Stimulated activated CD8-positive, alpha-beta memory T cell treated with anti-CD3 and anti-CD28 coated beads, Interleukin-7, amount 100 ng/mL, for 4 hours (primary cell): ENCODE measurements at places on chromosomes 3 and 15.

- no peak for DNase-seq
Observed at GRCh38 chr3:42216302-42216701, 49.7 kb downstream of the CCK start.

DNA sequence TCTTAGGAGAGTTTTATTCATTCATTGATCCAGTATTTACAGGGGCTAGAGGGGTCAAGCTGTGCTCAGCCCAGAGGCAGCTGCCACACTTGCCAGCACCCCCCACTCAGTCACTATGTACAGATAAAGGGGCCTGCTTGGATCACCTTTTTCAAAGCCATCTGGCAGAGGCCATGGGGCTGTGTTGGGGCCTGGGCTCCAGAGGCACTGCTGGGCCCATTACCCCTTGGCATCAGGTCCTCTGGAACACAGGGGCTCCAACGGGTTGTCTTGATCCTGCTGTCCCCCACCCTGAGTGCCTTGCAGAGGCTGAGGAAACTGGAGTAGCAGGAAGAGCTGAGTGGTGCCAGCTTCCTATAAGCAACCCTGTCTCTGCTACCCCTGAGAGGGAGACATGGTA is 43.9 kb downstream of the SEMA3G start:
- no peak for DNase-seq

GRCh38 chr3:192844836-192845525 is 72.7 kb downstream of the MB21D2 start:
- DNase-seq: no peak

DNA sequence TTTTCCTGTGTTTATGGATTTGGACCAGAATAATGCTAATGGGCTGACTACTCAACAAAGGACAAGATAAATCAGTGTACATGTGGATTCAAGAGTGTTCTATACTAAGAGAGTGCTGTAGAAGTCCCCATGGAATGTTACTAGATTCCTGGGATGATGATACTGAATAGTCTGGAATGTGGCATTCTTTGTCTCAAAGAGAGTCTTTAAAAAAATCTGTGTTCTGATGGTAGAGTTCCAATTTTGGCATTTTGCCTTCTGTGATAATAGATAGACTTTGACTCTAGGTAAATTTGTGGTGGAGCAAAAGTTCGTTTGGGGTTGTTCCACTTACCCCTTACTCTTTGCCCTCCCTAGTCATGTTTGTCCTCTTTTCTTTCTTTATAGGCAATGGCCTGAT is 43.7 kb downstream of the NMD3 start:
- no peak for DNase-seq

DNA sequence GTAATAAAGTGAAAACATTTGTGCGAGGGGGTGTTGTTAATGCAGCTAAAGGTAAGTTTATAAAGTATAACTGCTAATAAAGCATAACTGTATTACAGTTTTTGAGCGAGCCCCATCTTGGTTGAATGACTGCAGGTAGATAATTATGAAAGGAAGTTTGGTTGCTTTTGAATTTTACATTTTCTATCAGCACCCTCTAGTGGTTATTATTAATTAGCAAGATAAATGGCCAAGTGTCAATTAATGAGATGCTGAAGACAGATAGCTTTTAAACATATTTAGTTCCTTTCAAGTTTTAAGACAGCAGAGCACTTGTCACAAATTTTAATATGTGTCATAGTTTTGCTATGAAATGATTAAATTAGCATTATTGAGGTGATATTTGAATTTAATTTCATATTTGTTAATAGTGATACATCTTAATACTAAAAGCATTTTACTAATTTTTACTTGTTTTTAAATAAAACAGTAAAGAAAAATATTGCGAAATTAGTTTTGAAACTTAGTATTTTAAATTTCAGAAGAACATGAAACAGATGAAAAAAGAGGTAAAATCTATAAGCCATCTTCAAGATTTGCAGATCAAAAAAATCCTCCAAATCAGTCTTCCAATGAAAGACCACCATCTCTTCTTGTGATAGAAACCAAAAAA is 15.1 kb downstream of the U2SURP start:
- no peak for DNase-seq

DNA sequence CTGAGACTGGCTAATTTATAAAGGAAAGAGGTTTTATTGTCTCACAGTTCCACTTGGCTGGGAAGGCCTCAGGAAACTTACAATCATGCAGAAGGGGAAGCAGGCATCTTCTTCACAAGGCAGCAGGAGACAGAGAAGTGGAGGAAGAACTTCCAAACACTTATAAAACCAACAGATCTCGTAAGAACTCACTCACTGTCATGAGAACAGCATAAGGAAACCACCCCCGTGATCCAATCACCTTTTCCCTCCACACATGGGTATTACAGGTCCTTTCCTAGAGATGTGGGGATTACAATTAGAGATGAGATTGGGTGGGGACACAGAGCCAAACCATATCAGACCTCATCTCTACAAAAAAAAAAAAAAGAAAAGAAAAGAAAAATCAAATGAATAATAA is 25.7 kb downstream of the CGGBP1 start:
- DNase-seq: no peak

- DNase-seq: no peak
Observed at GRCh38 chr3:110938629-110939028, 133.0 kb upstream of the NECTIN3 start.

DNA sequence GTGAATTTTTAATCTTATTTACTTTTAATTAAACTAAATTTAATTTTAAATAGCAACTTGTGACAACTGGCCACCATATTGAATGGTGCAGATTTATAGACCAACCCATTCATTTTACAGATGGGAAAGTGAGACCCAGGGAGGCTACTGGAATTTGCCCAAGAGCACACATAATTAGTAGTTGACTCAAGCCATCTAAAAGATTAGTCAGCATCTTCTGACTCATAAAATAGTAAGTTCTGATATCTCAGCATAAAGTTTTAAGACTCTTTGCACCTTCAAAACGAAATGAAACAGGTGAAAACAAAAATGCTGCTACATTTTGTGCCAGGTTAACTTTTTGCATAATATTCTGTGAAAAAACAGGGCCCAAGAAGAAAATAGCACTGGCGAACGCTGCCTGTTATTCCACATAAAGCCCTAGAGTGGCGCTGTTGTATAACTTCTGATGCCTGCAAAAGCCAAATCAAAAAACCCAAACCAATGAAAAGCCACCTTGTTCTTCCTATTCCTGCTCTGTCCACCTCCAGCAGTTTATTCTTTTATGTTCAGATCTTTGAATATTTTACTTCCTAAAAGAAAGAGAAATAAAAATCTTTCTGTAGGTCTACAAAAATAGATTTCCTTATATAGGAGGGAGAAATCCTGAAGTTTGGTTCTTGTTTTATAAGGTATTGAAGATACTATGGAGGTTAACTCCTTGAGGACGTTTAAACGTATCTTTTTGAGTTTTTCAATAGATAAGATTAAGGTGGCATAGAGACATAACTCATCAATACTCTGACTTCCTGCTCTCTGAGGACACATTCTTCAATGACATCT is 62.8 kb downstream of the OTOL1 start:
- no peak for DNase-seq

GRCh38 chr3:87047852-87048251 is 56.9 kb upstream of the VGLL3 start:
- no peak for DNase-seq

- DNase-seq: no peak
Observed at GRCh38 chr3:37491343-37491742, 317.0 kb upstream of the LRRFIP2 start.

- DNase-seq: peak; percentile 28
Observed at GRCh38 chr3:71066849-71067261, 516.7 kb downstream of the FOXP1 start.
